ENCODE measurements at places on chromosomes 7 and 10.

GRCh38 chr10:101062232-101063049 is 652 bp downstream of the KAZALD1 start:
- no peak for DNase-seq

GRCh38 chr7:105060437-105060836 is 46.4 kb downstream of the KMT2E start:
- DNase-seq = no peak

- DNase-seq = no peak
Measured at GRCh38 chr10:78991187-78991586, 77.6 kb upstream of the ZMIZ1 start.

DNA sequence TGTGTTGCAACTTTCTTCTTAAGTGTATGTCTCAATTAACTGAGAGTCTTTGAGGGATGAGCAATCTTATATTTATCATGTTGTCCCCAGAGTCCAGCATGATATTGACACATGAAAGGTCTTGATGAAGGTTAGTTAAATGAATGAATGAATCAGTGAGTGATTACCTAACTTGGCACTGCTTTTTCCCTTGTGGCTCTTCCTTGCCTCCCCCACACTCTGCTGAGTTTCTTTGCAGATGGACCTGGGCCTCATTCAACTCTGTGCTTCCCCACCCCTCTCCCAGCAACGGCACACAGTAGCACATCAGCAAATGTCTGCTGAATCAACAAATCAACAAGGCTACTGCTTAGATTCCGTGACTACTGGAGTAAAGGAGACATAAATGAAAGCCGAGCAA is 235.1 kb upstream of the CXCL12 start:
- DNase-seq = no peak

DNA sequence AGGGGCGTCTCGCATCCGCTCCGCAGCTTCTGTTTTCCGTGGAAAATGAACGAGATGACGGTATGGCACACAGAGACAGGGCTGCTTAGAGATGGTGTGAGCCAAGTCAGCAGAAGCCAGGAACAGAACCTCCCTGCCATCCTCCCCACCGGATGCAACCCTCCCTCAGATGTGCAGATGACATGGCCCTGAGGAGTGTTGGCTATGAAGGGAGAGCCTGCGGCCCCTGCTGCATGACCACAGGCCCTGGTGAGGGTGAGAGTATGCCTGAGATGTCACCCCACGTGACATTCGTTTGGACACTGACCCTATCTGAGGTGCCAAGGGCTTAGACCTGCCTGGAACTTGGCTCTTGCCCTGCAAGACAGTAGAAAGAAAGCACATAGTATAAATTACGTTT is 29.4 kb downstream of the WIPF3 start:
- no peak for DNase-seq

- DNase-seq = no peak
Measured at GRCh38 chr7:1024331-1024841, 20.0 kb upstream of the GPR146 start.

DNA sequence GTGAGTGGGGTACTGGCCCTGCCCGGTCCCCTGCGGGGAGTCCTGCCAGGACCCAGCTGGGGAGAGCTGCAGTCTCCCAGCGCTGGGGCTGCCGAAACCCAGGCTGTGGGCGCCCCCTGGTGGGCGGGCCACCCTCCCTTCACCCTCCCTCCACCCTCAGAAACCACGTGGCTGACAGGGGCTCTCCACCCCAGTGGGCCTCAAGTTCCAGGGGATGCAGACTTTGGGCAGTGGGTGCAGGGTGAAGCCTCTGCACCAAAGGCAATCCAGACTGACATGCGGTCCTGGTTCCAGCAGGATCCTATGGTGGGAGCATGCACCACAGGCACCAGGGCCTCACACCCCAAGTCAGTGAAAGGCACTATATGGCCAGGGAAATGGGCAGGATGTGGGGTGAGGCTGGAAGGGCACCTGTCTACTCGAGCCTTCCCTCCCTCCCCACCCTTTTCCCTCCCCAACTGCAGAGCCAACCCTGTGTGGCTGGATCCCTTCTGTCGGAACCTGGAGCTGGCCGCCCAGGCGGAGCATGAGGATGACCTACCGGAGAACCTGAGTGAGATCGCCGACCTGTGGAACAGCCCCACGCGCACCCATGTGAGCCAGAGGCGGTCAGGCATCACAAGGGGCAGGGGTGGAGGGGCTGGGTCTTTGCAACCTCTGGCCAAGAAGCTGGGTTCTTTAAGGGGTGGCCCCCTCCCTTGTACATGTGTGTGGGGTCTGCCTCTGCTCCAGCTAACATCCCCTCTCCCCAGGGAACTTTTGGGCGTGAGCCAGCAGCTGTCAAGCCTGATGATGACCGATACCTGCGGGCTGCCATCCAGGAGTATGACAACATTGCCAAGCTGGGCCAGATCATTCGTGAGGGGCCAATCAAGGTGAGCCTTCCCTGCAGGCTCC is 38.8 kb downstream of the PSAP start:
- peak; percentile 80 for DNase-seq

- DNase-seq = no peak
Measured at GRCh38 chr10:69172241-69172982, 7.6 kb upstream of the SUPV3L1 start.

- DNase-seq = no peak
Measured at GRCh38 chr7:74481458-74482196, 27.9 kb downstream of the GTF2IRD1 start.

All from HTR-8/SVneo (cell line).